Subcutaneous preadipocyte (primary cell): ENCODE measurements at places on chromosomes 4 and X. TPM values are rescaled to one million over a fixed set of nuclear protein-coding genes. Genes with fewer than 3 reads are reported as not detected.

Gene LETM1
- total RNA-seq: 80.8 and 103 TPM in 2 replicates

Gene MAGEA2B
- not detected in 2 replicates for total RNA-seq

Gene ARFIP1
- 30.9 and 40.3 TPM in 2 replicates for total RNA-seq

Gene MBNL3
- 6.3 and 8.5 TPM in 2 replicates for total RNA-seq

Gene NEXMIF
- not detected in 2 replicates for total RNA-seq

Gene PPEF2
- total RNA-seq: under 0.01 TPM in 1 of 2 replicates, not detected in the other

Gene SLC4A4
- under 0.01 and 0.20 TPM in 2 replicates for total RNA-seq

Gene GNRHR
- total RNA-seq: not detected in 2 replicates
